Anterior cingulate cortex (tissue), 58 donors: ENCODE measurements at places on chromosomes 2 and 18.

GRCh38 chr2:39424951-39425350 is 12.1 kb downstream of the MAP4K3 start:
- no peak for DNase-seq

DNA sequence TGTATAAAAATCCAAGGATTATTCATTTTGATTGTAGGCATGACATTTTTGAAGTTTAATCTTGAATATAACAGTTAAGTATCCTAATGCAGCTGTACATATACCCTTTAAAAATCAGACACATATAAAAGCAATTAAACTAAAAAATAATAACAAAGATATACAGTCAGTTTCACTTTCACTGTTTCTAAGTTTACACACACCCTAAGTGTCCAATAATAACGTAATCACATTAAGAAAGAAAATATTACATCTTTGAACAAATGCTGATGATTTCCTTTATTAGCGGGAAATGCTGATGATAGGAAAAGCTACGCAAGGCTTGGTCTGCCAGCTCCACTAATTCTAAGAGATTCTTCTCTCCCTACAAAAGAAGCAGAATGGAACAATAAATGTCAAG is 38.8 kb downstream of the RTTN start:
- DNase-seq, result no peak

- no peak for DNase-seq
These were observed 46.9 kb downstream of the LNPK start for GRCh38 chr2:175955136-175955535.

GRCh38 chr2:144550911-144551310 is 31.0 kb upstream of the ZEB2 start:
- no peak for DNase-seq

DNA sequence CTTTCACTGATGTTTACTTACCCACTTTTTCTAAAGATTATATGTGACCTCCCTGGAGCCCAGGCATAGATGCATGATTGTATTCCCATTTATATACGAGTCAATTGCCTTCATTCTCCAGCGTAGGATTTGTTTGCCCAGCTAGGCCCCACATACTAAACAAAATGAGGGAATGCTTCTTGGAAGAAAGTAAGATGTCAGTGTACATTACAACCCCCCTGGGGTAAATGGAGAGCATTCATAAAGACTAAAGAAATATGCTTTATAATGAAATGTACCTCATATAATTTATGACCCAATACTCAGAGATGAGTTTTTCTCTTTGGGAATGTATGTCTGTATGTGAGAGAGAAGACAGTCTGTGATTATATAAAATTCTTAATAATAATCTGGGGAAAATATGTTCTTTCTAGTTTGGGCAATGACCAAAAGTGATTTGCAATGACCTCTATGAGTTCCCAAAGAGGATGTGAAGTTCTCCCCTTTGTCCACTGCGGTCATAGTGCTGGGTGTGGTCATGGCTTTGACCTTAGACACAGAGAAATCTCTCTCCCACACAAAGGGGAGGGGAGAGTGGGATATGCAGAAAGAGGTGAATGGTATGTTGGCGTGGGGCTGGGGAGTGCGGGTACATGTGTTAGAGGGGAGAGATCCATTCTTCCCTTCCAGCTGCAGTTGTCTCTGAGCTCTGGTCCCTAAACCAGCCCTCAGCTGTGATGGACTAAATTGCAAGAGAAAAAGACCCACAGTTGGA is 175.6 kb downstream of the EN1 start:
- no peak for DNase-seq
